ENCODE measurements at places on chromosomes 11 and 22. TPM values are rescaled to one million over a fixed set of nuclear protein-coding genes. Genes with fewer than 3 reads are reported as not detected.

CSTPP1 gene
- 32.8 TPM for total RNA-seq

OR52H1 gene
- 0.46 TPM for total RNA-seq

CTSW gene
- 3.2 TPM for total RNA-seq

PARVB gene
- total RNA-seq: 5.2 TPM

CNGA4 gene
- total RNA-seq: not detected

BIK gene
- total RNA-seq: 20.6 TPM

CYP2D6 gene
- 3.8 TPM for total RNA-seq

CASTOR1 gene
- total RNA-seq: 7.6 TPM

OR4A15 gene
- not detected for total RNA-seq
